NCI-H1105 treated with DMSO at 0.1 percent for 48 hours (cell line): ENCODE measurements at places on chromosomes 6 and 20.

- DNase-seq: no peak
Measured at GRCh38 chr20:47703748-47704147, 81.5 kb downstream of the SULF2 start.

- DNase-seq: no peak
Measured at GRCh38 chr20:61112515-61112914, 139.5 kb upstream of the CDH4 start.

DNA sequence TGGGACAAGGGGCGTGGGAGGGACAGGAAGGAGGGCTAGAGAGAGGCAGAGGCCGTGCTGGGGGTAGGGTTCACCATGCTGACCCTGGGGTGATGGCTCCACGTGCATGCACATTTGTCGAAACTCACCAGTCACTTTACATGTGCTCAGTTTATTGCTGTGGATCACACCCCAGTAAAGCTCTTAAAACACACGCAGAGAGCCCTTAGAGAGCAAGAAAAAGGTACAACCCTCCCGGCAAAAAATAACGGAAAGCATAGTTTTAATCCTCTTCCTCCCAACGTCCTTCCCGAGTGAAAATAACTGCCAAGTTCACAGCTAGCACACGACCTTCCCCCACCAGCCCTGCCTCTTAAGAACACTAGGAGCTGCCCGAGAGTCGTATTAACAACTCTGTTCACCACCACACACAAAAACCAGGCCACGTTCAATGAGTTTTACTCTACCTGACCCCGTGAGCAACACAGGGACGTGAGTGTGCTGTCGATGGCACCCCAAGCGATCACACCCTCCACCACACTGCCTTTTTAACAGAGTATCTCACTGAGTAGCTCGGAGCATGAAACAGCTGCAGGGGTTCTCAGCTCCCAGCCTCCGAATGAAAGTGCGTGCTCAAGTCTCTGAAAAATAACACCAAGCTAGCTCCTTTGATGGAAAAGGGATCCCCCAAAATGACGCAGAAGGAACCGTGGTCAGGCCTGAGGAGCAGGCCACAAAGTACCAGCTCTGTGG, 39.7 kb downstream of the TAF4 start:
- DNase-seq: no peak

GRCh38 chr6:12482386-12483375, 192.5 kb downstream of the EDN1 start:
- DNase-seq: no peak

DNA sequence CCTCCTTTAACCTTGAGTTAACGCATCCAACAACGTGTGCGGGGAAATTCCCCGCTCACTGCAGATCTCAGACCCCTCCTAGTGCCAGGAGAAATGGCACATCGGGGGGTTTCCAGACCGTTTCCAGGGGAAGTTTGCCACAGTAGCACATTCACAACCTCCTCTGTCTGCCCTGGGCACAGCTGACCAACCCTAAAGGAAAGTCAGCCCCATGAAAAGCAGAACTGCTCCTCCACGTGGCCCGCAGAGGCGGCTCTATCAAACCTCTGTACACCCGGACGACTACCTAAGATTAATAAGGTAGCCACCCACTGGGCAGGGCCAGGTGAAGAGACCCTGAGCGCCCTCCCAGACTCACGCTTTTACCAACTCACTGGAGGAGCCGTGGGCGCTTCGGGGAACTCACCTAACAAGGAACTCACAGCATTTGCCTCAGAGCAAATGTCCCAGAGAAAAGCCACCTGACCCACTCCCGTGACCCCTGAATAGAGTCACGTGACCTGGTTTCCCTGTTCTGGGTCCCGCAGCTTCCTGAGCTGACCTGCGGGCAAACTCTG, 93.1 kb downstream of the PRND start:
- DNase-seq: no peak

DNA sequence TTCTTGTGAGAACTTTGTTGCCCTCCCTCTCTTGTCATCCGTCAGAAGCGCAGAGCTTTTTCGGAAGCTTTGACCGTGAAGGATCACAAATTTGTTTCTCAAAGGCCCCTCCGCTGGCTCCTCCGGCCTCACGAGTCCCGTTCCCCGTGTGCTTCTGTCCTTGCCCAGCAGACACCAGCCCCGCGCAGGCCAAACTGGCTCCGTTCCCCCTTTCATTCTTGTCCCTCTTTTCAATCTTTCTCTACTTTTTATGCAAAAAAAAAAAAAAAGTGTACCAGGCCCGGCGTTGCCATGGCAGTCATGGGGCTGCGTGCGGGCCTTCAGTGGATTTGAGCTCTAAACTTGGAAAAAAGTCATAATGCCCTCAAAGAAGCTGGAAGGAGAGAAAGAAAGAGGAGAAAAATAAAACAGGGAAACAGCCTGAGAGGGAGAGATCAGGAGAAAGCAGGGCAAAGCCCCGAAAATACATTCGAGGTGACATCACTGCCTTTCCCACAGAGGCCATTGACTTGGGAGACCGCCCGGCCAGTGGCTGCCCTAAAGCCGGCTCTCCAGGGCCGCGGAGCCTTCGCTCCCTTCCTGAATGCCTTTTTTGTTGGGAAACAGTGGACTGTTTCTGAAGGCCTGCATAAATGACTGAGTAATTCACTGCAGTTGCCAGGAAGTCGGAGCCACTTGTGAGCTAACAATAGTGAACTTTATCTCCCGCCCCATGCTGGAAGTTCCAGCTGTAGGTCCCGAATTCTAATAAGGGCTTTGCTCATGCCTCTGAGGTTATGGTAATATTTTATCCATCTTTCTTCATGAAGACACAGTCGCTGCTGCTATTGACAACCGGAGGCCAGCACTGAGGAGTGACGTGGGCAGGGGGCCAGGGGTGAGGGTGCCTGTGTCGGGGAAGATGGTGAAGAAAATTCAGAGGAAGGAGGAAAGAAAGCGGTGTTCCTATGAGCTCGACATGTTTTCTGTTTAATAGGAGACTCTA, 670.9 kb downstream of the QKI start:
- no peak for DNase-seq

DNA sequence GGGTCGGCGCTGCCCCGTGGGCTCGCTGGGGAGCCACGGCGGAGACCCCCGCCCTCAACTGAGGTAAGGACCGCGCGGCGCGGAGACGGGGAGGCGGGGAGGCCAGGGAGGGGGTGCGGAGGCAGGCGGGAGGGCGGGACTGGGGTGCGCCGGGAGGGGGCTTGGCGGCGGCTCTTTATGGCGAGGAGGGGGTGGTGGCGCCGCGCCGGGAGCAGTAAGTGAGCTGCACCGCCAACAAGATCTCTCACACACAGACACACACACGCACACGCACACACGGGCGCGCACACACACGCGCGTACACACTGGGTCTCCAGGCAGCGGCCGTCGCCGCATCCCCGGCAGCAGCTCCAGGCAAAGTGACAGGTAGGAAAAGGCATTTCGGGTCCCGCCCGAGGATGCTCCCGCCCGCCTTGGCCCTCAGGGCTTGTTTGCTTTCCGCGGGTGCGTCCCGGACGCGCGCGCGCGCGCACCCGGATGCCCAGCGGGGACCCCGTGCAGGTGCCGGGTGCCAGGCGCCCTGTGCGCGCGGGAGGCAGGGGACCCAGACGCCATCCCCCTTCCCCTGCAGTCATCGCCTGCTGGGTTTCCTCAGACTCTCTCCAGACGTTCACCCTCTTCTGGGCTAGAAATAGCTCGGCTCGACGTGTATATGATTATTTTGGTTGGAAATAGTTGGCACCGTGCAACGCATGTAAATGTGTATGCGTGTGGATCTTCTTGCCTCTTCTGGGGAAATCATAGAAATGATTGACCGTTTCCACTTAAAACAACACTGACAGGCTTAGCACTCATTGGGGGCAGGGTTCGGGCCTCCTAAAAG, at the start of gene PLCB4:
Gene PLCB4 (plus strand): TSS at position 247 of the 823 bp plus-strand sequence. CDS start 238,728 bp downstream, outside the sequence.
- DNase-seq: peak; percentile 77

DNA sequence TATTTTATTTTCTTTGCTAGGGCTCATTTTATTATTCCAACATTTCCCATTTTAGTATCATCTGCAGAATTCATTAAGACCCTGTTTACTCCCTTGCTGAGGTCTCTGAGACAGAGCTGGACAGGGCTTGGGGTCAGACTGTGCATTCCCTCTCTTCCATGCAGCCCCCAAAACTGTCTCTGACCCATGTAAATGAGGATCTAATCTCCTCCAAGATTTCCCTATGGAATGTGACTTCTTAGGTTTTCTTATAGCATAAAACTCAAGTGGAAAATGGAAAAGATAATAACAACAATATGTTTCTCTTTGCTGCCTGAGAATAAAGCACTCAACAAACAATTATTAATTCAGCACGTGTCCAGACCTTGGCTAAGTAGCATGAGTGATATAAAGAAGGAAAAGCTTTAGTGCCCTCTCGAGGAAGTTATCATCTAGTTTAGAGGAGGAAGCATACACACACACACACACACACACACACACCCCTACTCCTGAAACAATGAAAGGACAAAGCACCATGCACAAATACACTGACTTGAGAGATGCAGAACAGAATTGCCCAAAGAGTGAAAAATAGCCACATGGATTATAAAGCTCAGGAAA, 815.5 kb downstream of the BCKDHB start:
- no peak for DNase-seq
